ENCODE measurements at places on chromosomes 12 and 14.

DNA sequence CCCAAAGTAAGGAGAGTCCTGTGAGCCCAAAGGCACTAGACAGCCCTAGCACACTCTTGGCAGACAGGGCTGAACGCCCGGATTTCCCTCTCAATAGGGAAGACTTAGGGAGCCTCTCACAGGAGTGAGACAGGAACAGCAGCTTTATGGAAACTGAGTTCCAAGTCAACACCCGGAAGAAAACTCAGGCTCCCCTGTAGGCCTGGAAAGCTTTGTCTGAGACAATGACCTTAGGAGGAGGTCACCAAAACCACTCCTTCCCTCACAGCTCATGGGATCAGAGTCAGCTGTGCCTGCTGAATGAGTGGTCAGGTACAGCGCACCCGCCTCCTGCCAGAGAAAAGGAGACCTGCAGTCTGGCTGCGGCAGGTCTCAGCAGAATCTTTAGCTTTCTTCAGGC, 229.5 kb downstream of the CACNA1C start:
- no peak for DNase-seq

DNA sequence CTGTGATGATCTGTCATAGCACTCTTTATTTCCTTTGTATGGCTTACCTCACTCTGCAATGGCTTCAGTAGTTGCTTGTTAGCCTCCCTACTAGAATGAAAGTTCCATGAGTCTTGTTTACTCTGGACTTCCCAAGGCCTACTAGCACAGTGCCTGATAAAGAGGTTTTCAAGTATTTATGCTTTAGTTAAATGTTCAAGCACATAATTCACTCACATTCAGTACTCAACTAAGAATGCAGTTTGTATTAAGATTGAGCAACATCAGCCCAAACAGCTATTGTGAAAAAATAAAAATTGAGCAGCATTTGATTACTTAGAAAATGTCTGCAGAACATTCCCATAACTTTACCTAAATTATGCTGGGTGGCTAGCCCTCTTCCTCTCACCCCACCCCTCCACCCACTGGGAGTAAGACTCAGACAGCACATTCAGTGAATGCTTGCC, 158.9 kb upstream of the AMIGO2 start:
- no peak for DNase-seq

DNA sequence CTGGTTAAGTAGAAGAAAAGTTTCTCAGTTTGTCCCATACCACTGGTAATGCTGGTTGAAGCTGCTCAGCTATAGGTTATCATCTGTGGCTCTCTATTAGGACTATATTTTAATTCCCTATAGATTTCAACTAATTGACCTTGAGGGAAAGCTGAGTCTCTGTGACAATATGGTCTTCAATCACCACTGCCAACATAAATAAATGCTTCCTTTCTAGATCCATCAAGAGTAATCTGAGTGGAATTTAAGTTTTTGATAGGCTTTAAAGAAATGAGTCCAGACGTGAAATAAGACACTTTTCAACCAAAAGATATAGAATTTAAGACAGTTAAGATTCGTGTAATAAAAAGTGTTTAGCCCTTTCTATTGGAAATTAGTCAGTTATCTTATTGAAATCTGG, 63.5 kb upstream of the MYF6 start:
- DNase-seq = no peak

DNA sequence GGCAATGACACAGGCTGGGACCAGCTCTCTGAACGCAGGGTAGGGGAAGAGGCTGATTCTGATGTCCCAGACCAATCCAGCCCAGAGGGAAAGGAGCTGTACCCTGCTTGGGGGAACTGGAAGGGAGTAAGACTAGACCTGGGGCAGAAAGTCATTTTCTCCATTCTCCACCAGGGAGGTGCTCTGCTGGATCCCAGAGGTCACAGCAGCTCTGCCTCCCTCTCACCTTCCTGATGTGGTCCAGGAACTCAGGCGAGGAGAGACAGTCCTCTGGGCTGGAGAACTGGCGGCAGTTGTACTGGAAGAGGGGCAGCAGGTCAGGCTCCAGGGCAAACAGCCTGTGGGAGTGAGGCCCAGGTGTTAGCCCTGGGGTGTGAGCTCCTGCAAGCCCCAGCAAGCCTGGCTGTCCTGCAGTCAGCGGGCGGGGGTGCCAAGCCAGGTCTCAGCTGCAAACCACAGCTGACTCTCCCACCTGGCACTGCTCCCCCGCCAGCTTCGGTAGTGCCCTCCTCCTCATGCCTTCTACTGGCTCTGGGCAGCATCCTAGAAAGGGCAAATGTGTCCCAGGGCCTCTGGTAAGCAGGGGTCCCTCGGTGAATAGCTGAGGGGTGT, 1.9 kb downstream of the NGB start:
- no peak for DNase-seq

- DNase-seq = no peak
Measured at GRCh38 chr14:67757175-67757574, 55.5 kb downstream of the RDH12 start.

- no peak for DNase-seq
Measured at GRCh38 chr14:72810201-72810600, 83.7 kb downstream of the DPF3 start.

DNA sequence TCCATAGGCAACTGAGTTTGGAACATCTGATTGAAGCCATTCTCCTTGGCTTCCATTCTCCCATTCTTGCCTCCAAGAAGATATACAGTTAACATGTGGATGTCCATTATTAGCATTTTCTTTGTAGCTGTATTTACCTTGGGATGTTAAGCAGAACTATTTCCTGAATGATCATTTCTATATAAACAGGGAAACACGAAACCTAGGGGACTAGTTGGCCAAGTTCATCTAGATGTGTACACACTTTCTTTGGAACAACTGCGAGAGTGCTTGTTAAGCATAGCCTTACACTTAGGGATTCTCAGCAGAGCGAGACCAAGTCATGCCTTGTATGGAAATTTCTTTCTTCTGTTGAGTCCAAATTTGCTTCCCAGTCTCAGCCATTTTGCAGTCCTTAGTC, 42.1 kb downstream of the DRAM1 start:
- DNase-seq = no peak

DNA sequence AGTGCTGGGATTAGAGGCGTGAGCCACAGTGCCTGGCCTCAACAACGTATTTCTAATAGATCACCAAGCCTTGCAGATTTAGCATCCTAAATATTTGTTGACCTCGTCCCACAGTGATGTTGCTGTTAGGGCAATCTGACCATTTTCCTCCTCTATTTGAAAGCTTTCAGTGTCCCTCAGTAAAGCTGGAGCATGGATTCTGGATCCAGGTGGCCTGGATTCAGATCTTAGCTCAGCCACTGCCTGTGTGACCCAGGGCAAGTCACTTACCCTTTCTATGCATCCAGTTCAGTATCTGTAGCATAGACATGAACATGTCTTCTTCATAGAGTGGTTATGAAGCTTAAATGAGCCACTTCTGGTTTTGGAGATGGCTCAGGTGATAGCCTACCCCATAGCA, 3.9 kb upstream of the HSP90AA1 start:
- no peak for DNase-seq

DNA sequence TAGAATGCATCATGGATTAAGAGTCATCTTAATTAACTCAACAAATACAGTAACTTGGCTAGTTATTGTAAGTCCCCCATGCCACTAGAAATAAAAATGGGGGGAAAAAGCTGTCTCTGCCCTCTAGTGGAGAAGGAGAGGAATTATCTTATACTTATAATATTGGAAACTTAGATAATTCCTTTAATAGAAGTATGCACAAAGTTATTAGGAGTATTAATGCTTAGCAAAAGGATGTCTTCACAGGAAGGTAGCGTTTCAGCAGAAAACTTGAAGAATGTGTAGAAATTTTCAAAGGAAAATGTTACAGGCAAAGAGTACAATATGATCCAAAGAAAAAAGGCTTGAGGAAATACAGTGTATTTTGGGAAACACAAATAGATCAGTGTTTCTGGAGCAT, 19.8 kb downstream of the OR5AU1 start:
- DNase-seq = no peak

DNA sequence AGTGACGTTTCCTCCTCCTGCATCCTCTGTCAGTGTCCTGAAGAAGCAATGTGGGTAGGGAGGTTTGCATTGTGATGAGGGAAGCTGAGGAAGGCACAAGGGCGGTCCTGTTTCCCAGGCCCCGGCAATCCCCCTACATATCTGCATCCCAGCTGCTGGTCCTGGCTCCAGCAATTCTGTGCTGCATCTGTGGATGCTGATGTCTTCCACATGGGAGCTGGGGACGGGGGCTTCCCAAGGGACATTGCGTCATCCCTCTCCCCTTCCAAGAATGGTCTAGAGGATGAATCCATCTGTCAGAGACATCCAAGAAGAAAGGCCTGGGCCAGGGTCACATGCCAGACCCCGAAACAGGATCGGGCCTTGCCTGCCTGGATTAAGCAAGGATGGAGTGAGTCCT, 52.1 kb downstream of the TSPAN11 start:
- no peak for DNase-seq

- DNase-seq = no peak
Measured at GRCh38 chr14:89811954-89812575, 142.5 kb downstream of the EFCAB11 start.

- DNase-seq = no peak
Measured at GRCh38 chr12:81206429-81206828, 128.6 kb downstream of the ACSS3 start.

- no peak for DNase-seq
Measured at GRCh38 chr12:65642061-65642661, 182.1 kb upstream of the HMGA2 start.

- no peak for DNase-seq
Measured at GRCh38 chr14:100012478-100013327, 52.5 kb upstream of the EVL start.

GRCh38 chr14:52039124-52039815, 29.6 kb downstream of the NID2 start:
- DNase-seq = no peak

GRCh38 chr14:23539248-23540140, 12.1 kb downstream of the ZFHX2 start:
- DNase-seq = no peak

GRCh38 chr12:42278128-42278510, 40.1 kb upstream of the YAF2 start:
- DNase-seq = no peak

DNA sequence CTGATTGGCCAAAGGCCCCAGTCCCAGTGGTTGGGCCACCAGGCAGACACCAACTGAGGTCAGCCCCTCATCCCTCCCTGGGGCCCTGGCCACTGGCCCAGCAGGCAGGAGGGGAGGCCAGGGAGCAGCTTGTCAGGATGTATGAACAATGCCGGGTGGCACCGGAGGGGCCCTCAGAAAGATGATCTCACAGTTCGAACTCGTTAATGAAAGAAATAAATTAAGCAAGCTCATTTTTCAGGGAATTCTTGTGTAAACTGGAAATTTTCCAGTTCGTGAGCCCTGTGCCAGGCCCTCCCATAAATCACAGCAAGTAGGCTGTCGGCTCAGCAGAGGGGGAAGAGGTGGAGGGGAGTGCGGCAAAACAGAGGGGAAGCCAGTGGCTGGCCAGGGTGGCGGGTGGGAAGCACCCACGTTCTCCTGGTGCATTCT, 177.0 kb upstream of the VASH1 start:
- DNase-seq = no peak

GRCh38 chr14:98138666-98139065, 1133.3 kb downstream of the BCL11B start:
- DNase-seq = peak; percentile 43

DNA sequence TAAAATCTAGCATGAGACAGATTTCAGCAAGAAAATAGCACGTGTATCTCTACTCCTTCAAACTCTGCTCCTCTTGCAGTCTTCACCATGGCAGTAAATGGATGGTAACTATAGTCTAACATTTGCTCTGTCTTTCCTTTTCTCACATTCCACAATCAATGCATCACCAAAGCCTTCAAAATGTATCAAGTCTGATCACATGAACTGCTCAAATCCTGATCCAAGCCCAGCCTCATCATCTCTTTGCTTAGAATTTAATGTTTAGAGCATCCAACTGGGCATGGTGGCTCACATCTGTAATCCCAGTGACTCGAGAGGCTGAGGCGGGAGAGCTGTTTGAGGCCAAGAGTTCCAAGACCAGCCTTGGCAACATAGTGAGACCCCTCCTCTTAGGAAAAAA, 45.9 kb downstream of the CDK17 start:
- DNase-seq = no peak

GRCh38 chr14:99757331-99758070, 35.7 kb upstream of the EML1 start:
- DNase-seq = no peak

GRCh38 chr12:49904601-49905000, 901 bp upstream of the FAIM2 start:
- DNase-seq = no peak

GRCh38 chr12:122893208-122894153, 2.4 kb downstream of the VPS37B start:
- DNase-seq = no peak

DNA sequence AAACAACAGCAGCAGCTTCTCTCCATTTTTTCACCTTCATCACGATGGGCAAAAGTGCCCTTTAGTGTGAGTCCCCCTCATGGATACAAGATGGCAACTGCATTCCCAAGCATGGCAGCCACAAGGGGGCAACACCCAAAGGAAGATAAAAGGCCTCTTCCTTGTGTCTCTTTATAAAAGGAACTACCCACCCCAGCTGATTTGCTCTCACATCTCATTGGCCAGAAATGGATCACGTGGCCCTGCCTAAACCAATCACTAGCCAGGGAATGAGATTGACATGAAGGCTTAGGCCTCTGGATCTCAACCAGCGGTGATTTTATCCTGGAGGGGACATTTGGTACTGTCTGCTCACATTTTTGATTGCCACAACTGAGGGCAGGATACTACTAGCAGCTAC, 21.9 kb upstream of the IFT81 start:
- no peak for DNase-seq

DNA sequence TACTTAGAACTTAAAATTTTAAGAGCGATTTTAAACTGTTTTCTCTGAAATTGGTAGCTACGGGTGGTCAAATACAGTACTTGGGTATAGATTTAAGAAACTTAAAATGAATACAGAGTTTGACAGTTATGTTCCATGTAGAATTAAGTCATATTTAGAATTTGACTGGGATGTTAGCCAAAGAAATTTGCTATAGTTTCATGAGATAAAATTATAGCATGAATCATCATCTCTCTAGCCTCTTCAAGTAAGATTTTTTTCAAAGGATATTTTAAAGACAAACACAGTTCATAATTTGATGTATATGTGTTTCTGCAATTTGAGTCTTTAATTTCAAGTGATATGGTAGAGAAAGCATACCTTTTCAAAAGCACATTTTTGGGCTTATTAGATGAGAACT, 41.0 kb downstream of the ZCRB1 start:
- DNase-seq = no peak

- DNase-seq = no peak
Measured at GRCh38 chr12:94434171-94434570, 25.5 kb downstream of the CEP83 start.

- DNase-seq = no peak
Measured at GRCh38 chr14:37144729-37145363, 27.6 kb downstream of the SLC25A21 start.

DNA sequence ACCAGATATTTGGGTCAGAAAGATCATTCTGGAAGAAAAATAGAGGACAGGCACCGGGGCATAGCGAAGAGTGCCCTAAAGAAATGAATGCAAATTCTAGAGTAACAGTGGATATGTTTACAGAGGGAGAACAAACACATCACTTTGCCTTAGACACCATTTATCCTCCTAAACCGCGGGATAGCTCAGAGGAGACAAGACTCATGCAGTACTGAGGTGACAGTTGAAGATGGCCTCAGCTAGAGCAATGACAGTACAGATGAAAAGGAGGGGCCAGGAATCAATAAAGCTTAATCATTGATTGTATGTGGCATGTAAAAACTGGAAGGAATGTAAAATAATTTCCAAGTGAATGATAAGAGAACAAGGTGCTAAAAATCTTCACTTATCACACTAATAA, 10.5 kb upstream of the PPP1R12A start:
- no peak for DNase-seq

Data from activated T-helper 1 cell treated with Interleukin-2 at 50 U/mL for 16 hours (primary cell).